Activated CD8-positive, alpha-beta memory T cell treated with anti-CD3 and anti-CD28 coated beads, Interleukin-2, amount 50 U/mL, for 4 hours (primary cell): ENCODE measurements at places on chromosomes 2 and 18.

- DNase-seq: no peak
These were observed 53.7 kb downstream of the FAM168B start for GRCh38 chr2:131039535-131039907.

- DNase-seq: no peak
These were observed 1.1 kb downstream of the MARCHF4 start for GRCh38 chr2:216370961-216371712.

GRCh38 chr2:143480601-143481236, 351.5 kb downstream of the ARHGAP15 start:
- DNase-seq: no peak

DNA sequence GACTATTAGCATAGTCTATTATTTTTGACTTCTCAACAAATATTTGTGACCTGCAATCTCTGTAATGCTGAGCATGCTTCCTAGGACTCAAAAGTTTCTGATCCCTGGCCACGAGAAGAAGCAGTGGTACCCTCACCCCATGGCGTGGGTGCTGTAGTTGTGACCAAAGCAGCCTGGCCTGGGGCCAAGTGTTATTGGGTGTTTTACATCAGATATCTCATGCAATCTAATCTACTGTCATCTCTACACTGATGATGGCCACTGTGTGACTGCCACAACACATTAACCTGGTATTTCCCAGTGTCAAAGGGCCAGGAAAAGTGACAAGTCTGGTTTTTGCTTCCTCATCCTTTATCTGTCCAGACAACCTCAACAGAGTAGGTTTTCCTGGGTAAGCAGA, 80.8 kb upstream of the WIPF1 start:
- no peak for DNase-seq

DNA sequence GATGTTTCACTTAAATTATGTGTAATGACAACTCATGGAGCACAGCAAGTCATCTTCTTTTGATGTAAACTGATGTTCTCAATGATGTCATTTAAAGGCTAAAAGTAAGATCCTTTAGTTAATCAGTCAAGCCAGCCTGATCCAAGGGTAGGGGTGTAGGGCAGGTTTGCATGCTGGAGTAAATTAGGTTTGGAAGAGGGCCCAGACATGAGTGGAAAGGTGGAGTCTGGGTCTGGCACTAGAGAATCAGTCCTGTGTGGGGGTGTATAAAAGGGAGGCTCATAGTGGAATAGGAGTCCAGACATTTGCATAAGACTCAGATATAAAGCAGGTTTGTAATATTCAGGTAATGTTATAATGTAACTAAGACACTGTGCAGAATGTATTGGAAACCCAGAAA, 88.8 kb upstream of the NYAP2 start:
- no peak for DNase-seq

- DNase-seq: no peak
These were observed 129.8 kb upstream of the EPAS1 start for GRCh38 chr2:46167406-46167805.
